Erythroblast (primary cell): ENCODE measurements at places on chromosomes 4 and X.
A peak's percentile ranks its signal among the peaks of the same experiment; 100 is the strongest.

DNA sequence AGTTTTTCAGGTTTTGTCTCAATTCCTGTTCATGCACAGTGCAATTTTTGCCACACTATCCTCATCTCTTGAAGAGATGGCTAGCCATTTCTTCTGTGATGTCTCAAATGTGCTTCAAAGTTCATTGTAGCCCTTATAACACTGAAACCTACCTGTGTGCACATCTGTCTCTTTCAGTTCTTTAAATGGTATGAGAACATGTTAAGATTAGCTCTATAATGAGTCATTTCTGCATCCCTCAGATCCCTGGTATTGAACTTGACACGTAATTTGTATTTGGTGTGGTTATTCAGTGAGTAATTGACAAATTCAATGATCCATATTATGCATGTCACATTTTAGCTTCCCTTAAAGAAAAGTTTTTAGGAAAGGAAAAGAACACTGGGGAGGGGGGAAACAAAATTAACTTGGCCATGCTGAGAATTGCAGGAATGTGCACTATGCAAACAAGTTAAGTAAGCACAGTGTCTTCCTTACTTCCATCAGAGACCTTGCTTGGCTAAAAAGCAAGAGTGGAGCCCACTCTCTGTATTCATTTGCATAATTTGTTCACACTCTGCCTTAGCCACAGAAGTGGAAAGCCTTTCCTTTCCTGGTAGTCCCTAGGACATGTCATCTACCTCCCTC is 659.8 kb upstream of the MAGEB2 start:
- DNase-seq: no peak

DNA sequence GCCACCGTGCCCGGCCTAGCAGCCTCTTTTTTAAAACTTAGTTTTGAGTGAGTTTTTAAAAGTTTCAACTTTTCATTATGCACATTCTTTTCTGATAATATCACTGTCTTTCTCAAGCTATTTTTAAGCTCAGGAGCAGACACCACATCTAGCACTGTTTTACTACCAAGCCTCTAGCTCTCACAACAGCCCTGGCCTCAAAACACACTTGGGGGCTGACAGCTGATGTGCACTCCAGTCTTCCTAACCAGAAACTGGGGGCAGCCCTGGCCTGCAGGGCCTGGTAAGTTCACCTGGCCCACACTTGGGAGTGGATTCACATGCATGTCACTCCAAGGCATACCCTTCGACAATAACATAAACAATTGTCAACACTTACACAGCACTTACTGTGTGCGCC is 34.0 kb downstream of the CENPU start:
- DNase-seq: no peak

GRCh38 chr4:2436301-2436700 is 17.5 kb downstream of the CFAP99 start:
- peak; percentile 12 for DNase-seq

- DNase-seq: peak; percentile 43
These were observed 25.6 kb upstream of the MSMO1 start for GRCh38 chr4:165301833-165302232.
